ENCODE measurements at places on chromosomes 3 and 15. TPM values are rescaled to one million over a fixed set of nuclear protein-coding genes. Genes with fewer than 3 reads are reported as not detected.

KNL1 gene
- 28.9 TPM for total RNA-seq

- H3K4me1 ChIP-seq: peaks cover 11% of the 10 kb centered on the region
Observed at GRCh38 chr3:17738921-17739320, 3.5 kb downstream of the TBC1D5 start.

GRCh38 chr15:92936138-92936537 is 36.0 kb downstream of the CHD2 start:
- H3K4me3 ChIP-seq: no peak overlapping the region
- H3K36me3 ChIP-seq: peaks cover 72% of the 10 kb centered on the region
- H3K27me3 ChIP-seq: no peaks in the 10 kb centered on the region

CFAP44 gene
- total RNA-seq: 0.74 TPM

DNA sequence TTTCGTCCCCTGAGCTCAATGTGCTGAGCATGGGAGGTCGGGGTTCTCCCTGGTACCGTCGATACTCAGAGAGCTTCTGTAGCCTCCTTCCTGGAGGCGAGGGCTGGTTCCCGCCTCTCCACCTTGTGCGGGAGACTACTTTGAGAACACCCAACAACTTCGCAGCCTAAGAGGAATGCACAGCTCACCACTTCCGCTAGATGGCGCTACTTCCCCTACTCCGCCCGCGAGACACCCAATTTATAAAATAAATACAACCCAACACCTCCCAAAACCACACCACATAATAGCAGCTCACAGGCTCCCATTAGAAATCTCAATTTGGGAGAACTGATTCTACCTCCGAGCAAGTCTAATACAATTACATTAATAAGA is 1.2 kb downstream of the RGMA start:
- DNase-seq: peak; percentile 33
- peaks cover 3% of the 10 kb centered on the region for H3K4me1 ChIP-seq
- H3K36me3 ChIP-seq: no peaks in the 10 kb centered on the region
- H3K27ac ChIP-seq: no peak overlapping the region
- H3K4me3 ChIP-seq: peak overlapping the region; percentile 47

Measured in Panc1 (cell line).